Motor neuron (in vitro differentiated cells): ENCODE measurements at places on chromosomes 11 and 22.
A peak's percentile ranks its signal among the peaks of the same experiment; 100 is the strongest.

- ATAC-seq = no peak
Observed at GRCh38 chr22:49268924-49269323, 558.7 kb downstream of the BRD1 start.

DNA sequence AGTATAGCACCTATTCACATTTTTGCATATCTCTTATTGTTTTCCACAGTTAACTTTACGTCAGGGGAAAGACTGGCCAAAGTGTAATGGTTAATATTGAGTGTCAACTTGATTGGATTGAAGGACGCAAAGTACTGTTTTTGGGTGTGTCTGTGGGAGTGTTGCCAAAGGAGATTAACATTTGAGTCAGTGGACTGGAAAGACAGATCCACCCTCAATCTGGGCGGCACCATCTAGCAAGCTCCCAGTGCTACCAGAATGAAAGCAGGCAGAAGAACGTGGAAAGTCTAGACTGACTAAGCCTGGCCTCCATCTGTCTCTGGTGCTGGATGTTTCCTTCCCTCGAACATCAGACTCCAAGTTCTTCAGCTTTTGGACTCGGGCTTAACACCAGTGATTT lies 1900.7 kb upstream of the RAG2 start:
- ATAC-seq = peak; percentile 45

DNA sequence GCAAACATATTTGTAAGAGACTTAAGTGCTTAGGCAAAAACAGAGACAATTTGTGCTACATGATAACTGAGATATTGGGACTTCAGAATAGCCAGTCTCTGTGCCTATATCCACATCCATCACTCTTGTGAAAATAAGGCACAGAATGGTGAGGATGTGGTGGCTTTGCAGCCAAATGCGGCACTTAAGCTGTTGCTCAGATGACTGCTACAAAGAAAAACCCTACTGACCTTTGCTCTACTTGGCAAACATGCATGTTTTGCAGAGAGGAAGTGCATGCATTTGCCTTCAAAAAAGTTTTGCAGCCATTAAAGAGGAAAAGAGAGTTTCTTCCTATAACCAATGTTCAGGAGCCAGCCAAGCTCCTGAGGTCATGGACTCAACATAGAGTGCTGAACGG lies 675.0 kb upstream of the KIRREL3 start:
- ATAC-seq = no peak

- ATAC-seq = no peak
Observed at GRCh38 chr11:134527382-134528243, 115.6 kb upstream of the B3GAT1 start.

- ATAC-seq = no peak
Observed at GRCh38 chr11:102926961-102927623, 28.4 kb downstream of the MMP13 start.

DNA sequence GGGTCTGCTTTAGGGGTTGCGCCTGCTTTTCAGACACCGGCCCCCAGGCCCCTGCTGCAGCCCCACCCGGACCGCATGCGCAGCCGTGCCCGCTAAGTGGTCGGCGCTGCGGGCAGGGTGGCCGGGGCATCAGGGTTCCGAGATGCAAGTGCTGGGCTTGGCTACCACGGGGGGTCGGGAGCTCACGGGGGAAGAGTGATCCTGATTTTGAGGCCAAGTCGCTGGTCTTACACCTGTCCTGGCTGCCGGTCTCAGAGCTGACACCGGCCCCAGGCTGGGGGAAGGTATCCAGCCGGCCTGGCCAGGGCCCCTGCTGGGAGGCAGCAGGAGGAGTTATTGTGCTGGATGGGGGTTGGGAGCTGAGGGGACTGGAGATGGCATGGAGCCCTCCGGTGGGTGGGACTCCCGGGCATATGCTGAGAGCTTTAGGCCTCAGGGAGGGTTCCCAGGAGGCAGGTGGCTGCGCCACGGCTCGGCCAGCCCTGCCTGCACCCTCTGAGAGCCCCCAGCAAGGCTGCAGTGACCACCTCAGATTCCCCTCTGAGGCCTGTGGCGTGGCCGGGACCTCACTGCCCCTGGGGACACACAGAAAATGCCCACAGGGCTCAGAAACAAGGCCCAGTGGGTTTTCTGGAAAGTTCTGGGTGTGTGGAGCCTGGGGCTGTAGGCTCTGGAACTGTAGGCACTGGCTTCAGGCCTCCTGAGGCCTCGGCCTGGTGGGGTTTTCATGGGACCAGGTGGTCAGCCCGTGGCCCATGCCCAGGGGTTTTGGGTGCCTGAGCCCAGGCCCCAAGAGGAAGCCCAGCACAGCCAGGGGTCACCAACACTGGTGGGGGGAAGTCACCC lies 4.4 kb upstream of the MUC5AC start:
- ATAC-seq = peak; percentile 13

DNA sequence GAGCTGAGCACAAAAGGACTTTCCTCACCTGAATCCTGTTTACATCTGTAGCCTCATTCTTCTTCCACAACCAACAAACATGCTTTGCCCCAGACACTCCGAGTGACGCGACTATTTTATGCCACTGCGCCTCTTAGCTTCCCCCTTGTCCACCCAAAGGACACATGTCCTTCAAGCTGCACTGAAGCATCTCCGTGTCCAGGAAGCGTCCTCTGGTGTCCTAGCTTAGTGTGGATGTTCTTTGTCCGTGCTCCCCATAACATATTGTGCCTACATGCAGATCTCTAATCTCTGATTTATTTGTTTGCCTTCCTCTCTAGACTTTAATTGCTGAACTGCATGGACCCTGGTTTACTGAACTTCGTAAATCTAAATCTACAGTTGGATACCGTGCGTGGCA lies 20.1 kb upstream of the CECR2 start:
- ATAC-seq = no peak

DNA sequence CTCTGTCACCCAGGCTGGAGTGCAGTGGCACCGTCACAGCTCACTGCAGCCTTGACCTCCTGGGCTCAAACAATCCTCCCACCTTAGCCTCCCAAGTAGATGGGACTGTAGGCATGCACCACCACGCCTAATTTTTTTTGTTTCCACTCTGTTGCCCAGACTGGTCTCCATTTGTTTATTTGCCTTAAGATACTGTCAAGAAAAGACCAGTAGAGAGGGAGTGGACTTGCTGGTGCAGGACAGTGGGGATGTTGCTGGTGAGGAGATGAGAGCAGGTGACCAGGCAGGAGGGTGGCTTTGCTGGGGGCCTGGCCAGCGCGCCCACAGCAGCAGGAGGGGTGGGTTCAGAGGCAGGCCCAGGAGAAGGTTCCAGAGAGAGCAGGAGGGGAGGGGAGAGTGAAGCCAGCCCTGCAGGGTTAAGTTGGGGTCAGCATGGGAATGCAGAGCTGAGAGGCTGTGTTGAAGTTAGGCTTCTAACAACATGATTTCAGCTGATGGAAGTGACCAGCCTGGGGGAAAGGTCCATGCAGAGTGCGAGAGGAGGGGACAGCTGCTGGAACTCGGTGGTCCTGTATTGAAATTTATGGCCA lies 35.8 kb downstream of the NADSYN1 start:
- no peak for ATAC-seq

DNA sequence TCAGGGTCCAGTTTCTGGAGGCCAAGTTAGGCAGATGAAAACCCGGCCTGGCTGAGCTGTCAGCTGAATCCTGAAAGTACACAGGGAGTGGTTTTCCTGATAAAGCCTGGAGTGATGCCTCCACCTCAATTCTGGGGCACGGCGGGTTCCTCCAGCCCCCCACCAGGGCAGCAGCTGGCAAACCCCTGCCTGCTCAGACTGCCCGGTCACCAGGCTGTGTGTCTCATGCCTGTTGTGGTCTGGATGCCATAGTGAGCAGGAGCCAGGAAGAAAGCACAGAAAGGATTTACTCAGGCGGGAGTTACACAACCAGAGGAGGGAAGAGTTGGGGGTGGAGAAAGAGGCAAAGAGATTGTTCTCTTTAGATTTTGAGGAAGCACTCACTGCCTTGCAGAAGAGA lies 119.9 kb upstream of the RASSF10 start:
- no peak for ATAC-seq

- ATAC-seq = no peak
Observed at GRCh38 chr22:41939981-41940831, 6.7 kb downstream of the CENPM start.

DNA sequence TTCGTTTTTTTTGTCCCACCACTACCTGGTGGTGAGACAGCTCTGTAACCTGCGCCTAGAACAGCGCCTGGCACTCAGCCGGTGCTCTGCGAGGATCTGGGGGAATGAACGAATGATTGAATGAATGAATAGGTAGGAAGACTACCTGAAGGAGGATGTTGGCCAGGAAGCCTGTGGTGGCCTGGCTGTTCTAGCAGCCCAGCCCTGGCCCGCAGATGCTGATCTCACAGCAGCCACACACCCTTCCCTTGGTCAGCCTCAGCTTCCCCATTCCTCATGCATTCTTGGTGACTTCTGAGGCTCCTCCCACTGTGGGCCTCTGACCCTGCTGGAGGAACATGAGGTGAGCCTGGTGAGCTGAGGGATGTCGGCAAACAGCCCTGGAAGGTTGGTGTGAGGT lies 3.7 kb downstream of the TRPM5 start:
- ATAC-seq = no peak

DNA sequence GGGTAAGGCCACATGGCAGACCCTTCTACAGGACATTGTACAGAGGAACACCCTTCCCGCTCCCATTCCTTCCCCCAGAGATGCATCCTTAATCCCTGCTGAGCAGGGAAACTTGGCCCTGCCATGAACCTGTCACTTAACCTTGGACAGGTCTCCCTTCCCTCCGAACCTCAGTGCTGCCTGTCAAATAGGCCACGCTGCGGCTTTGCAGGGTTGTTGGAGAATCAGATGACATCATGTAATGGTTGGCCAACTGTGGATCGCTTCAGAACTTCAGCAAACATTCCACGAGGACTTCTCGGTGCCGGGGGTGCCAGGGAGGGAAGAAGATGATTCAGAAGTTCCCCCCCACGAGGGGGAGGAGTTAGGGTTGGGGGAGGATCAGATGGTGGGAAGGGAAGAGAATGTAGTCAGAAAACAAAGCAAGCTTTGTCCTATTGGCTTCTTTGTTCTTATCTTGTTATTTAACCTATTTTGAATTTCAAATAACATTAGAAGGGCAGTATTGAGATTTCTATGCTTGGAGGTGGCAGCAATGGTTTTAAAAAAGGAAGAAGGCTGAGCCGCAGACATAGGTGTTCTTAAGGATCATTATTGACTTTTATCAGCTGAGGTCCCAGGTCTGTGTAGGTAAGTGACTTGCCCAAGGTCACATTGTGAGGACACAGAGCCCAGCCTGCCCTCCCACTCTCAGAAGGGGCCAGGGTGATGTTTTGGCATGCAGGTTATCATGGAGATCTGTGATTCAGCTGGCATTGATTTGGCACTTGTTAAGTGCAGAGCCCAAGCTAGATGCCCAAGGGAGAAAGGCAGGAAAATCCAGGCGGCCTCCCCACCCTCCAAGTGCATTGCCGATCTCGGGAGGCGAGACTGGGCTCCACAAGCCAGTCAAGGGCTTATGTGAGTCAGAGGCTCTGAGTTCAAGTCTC lies 3.1 kb downstream of the CDC42EP1 start:
- peak; percentile 4 for ATAC-seq

GRCh38 chr11:30261821-30262220 lies 31.0 kb downstream of the FSHB start:
- ATAC-seq = no peak

DNA sequence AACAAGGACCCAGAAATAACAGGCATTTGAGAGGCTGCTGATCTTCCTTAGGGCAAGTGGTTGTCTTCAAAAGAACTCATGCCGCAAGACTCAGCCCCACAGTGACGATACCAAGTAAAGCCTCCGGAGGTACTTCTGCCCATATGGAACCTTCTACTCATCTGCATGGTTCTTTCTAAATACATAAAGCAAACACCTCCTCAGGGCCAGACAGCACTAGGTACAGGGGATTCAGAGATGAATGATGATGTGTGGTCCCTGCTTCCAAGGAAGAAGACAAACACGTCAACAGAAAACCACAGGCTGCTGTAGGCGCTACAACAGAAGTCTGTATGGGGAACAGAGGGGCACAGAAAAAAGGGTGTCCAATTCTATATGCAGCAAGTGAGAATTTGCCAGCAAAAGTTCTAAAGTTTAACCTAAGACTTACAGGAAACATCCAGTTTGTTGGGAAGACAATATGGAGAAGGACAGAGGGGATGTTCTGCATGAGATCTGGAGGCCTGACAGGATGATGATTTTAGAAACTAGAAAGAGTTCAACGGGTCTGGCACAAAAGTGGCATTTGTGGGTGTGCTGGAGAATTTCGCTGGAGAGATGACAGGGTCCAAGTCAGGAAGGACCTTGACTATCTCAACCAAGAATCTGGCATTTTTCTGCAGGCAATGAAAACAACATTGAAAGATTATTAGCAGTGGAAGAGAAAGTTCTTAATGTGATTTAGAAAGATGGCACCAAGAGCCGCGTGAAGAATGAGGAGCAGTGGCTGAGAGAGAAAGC lies 23.7 kb downstream of the JAML start:
- no peak for ATAC-seq

GRCh38 chr22:46457502-46458488 lies 79.6 kb downstream of the CELSR1 start:
- ATAC-seq = peak; percentile 43

DNA sequence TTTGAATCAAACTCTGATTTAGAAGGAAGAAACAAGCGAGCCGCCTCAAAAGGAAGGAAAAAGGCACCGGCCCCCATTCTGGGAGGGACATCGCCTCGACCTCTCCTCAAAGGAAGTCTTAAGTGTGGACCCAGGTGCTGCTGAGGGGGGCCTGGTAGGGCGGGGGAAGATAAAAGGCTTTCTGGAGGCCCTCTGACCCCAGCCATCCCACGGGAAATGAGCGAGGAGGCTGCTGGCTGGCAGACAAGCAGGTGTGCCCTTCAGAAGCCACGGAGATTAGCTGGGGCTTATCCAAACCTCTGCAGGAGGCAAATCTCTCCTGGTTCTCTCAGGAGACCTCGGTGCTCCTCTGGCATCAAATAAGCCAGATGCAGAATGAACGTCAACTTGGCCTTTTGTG lies 171.4 kb upstream of the BLID start:
- ATAC-seq = no peak

DNA sequence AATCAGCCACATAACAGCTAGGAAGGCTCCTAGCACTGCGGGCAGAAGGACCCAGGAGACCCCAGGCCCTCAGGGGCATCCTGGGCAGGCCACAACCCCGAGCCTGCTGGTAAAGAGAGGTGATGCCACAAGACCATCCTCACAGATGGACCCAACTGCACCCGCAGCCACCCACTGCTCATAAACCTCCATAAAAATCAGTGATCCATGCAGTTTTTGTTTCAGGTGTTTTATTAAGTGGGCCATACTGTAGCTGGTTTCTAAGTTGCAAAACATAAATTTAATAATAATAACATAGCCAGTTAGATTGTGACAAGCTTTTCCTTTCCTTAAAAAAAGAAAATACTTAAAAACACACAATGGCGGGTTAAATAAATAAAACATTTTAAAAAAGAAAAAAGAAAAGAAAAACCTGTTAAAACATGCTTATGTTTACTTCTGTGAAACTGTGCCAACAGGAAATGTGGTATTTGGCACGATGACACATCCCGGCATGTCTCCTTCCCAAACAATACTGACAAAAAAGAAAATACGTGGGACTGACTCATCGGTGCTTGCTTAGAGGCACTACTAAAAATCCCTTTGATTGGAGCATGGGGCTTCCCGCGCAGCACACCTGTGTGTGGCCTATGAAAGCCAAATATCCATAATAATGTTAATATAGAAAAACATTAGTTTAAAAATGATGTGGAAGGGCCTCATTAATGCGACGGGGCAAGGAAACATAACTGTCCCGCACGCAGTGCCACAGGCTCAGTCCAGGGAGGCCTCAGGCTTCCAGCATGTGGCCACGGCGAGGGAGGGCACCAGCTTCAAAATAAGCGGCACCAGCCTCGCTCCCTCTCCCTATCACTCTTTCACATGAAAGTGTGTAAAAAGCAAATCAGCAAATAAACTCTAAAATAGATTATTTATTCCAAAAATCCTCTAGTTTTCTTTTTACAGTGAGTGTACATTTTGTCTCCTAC lies 47.5 kb upstream of the SCUBE2 start:
- no peak for ATAC-seq
